ENCODE measurements at places on chromosomes 11 and 22.

- DNase-seq, result no peak
Observed at GRCh38 chr22:42645341-42645937, 3.8 kb downstream of the CYB5R3 start.

- no peak for DNase-seq
Observed at GRCh38 chr11:93858121-93858775, 7.8 kb upstream of the VSTM5 start.

- peak; percentile 17 for DNase-seq
Observed at GRCh38 chr11:106077609-106078455, at the start of gene AASDHPPT. Gene AASDHPPT (plus strand): TSS chr11:106077662. CDS start chr11:106077711, 49 bp downstream.

DNA sequence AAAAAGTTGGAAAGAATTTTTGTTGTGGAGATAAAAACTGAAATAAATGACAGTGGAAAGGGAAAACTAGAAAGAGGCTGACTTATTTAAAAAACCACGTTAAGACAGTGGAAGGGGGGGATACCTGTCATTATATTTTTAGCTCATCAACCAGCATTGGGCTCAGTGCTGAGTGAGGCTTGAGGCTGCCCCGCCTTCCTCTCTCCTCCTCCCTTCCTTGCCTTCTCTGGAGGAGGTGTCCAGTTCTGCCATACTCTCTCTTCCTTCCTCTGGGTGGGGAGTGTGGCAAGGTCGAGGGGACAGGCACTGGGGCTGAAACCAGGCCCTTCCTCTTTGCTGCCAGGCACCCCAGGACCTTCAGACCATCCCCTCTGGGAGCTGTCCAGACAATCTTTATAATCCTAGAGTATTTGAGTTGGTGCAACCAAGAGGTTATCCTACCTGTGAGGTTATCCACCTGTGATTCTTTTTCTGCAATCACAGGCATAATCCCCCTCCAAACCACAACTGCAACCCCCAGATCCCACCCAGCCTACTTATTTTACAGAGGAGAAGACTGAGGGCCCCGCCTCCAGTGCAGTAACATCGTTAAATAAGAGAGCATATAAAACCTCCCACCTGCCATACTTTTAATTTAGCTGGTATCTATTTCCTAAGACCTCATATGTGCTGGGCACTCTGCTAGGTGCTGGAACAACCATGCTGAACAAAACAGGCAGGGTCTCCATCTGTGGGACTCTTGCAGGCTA lies 578.5 kb downstream of the BUD13 start:
- no peak for DNase-seq

GRCh38 chr11:129948926-129949466 lies 53.6 kb upstream of the NFRKB start:
- no peak for DNase-seq

All from stimulated activated CD4-positive, alpha-beta T cell treated with anti-CD3 and anti-CD28 coated beads, Interleukin-1b, Interleukin-23, amount 100 ng/mL, for 24 hours (primary cell).